Activated CD4-positive, alpha-beta T cell treated with anti-CD3 and anti-CD28 coated beads, Interleukin-2, amount 10 ng/mL, durations not matched to agents 7 days and 5 days (primary cell): ENCODE measurements at places on chromosomes 3 and 15.
A peak's percentile ranks its signal among the peaks of the same experiment; 100 is the strongest.

- DNase-seq: no peak
Observed at GRCh38 chr3:35777563-35778554, 138.5 kb downstream of the ARPP21 start.

GRCh38 chr3:82281205-82281604 lies 519.8 kb upstream of the GBE1 start:
- DNase-seq: no peak

- DNase-seq: no peak
Observed at GRCh38 chr3:58336135-58336882, 3.6 kb downstream of the PXK start.

GRCh38 chr3:139135657-139136056 lies 91.0 kb upstream of the PRR23C start:
- no peak for DNase-seq

GRCh38 chr15:100334456-100334855 lies 7.3 kb downstream of the ADAMTS17 start:
- no peak for DNase-seq

DNA sequence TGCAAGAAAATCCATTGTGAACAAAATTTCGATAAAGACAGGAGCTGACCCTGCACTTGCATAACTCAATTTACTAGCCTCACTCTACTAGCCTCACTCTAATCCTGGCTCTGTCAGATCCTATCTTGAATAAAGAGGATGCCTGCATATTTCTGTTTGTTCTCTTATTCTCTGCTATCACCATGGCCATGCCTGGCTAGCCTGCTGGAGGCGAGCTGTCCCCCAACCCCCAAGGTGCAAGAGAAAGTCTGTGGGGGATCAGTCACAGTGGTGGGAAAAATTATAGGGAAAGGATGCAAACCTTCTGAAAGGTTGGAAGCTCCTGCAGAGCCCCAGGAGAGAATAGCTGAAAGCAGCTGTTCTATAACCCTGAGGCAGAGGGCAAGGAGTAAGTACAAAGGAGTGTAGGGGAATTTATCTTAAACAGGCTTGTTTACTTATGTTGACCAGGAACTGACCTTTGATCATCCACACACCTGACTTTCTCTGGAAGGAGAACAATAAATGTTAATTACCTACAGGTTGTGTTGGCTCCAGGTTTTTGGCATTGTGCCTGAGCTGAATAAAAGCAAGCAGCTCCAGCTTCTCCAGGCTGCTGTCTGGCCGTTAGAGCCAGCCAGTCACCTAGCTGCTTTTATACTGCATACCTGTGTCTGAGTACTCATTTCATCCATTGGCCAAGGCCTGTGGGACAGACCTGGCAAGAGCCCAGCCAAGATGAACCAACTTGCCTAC lies 137.7 kb upstream of the RASGRP1 start:
- no peak for DNase-seq

DNA sequence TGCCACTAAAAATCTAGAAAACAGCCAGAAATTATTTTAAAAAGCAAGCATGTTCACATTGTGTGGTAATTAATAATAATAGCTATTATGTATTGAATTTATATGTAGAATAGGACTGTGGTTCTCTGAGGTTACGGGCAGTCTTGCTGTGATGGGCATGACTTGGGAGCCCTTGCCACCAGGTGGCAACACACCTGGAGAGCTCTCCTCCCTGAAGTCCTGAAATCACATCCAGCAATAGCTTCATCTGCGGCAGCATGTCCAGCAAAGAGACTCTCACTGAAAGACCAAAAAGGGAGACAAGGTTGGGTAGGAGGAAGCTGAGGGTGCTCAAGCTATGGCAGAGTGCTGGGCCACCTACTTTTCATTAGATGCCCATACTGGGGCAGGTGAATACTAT lies 206.8 kb upstream of the IL12A start:
- no peak for DNase-seq

GRCh38 chr3:46546896-46547440 lies 19.1 kb downstream of the LRRC2 start:
- DNase-seq: no peak

DNA sequence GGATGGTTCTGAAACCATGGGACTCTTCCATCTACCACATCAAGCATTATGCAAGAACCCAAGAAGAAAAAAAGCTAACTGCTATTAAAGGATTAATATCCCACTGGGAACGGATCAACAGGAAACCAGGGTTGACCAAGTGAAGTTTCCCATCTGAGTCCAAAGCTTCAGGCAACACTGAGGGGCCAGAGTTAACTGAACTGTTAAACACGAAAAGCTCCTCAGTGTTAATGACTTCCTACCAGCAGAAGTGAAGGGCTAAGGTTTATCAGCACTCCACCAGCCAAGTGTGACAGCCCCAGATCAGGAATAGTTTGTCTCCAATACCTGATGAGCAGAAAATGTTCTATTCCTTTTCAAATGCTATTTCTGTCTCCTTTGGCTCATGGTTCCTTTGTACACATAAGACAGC lies 36.7 kb downstream of the PTPN9 start:
- DNase-seq: no peak

DNA sequence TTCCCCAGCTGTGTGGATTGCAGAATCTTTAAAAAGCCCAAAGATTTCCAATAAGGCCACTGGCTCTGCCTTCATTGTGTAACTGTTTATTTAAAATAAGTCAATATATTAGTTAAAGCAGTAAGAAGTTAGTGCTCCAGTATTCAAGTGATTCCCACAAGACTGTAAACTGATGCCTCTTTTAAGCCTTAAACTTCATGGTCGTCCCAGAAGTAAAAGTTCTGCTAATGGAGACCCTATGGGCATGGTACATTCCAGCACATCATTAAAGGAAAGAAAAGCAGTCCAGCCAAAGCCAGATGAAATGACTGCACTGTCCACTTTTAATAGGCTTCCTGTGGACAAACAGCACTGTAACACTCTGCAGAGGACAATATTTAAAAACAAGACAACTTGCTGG lies 512.6 kb downstream of the MECOM start:
- DNase-seq: no peak

GRCh38 chr15:91849749-91850161 lies 3.8 kb upstream of the SLCO3A1 start:
- peak; percentile 28 for DNase-seq

GRCh38 chr15:71093054-71094024 lies 21.9 kb upstream of the THSD4 start:
- no peak for DNase-seq

- no peak for DNase-seq
Observed at GRCh38 chr3:169029674-169030285, 633.7 kb downstream of the MECOM start.

GRCh38 chr3:188605231-188605630 lies 451.3 kb downstream of the LPP start:
- no peak for DNase-seq

DNA sequence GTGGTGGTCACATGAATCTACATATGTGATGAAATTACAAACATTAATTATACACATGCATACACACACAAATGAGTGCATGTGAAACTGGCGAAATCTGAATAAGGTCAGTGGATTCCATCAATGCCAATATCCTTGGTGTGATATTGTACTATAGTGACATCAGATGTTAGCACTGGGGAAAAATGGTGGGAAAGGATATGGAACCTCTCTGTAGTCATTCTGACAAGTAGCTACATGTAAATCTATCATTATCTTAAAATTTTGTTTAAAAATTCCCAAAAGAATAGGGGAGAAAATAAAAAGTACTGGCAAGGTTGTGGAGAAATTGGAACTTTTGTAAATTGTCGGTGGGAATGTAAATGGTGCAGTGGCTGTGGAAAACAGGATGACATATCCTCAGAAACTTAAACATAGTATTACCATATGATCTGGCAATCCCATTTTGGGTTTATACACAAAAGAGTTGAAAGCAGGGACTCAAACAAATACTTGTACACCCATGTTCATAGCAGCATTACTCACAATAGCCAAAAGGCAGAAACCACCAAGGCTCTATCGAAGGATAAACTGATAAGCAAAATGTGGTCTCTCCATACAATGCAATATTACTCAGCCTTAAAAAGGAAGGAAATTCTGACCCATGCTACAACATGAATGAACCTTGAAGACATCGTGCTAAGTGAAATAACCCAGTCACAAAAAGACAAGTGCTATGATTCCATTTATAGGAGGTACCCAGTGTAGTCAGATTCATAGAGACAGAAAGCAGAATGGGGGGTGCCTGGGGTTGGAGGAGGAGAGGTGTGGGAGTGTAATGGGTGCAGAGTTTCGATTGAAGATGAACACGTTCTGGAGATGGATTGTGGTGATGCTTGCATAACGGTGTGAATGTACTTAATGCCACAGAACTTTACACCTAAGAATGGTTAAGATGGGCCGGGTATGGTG lies 25.3 kb upstream of the HRH1 start:
- no peak for DNase-seq

GRCh38 chr3:58143417-58144055 lies 67.2 kb downstream of the DNASE1L3 start:
- DNase-seq: no peak

DNA sequence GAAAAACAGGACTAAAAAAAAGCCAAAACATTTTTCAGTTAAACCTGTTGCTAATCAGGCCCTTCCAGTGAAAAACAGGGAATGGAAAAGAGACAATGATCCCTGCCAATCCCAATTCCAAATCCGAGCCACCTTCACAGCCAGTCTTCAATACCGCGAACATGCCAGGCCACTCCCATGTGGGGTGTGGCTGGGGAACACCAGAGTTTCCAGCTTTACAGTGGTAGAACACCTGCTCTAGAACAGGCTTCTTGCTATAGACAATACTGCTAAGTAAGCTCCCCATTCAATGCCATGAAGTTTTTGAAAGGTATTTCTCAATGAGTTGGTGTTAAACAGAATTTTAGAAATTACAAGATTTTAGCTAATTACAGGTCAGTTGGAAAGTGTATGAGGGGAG lies 228.3 kb downstream of the ATP8B4 start:
- DNase-seq: no peak

DNA sequence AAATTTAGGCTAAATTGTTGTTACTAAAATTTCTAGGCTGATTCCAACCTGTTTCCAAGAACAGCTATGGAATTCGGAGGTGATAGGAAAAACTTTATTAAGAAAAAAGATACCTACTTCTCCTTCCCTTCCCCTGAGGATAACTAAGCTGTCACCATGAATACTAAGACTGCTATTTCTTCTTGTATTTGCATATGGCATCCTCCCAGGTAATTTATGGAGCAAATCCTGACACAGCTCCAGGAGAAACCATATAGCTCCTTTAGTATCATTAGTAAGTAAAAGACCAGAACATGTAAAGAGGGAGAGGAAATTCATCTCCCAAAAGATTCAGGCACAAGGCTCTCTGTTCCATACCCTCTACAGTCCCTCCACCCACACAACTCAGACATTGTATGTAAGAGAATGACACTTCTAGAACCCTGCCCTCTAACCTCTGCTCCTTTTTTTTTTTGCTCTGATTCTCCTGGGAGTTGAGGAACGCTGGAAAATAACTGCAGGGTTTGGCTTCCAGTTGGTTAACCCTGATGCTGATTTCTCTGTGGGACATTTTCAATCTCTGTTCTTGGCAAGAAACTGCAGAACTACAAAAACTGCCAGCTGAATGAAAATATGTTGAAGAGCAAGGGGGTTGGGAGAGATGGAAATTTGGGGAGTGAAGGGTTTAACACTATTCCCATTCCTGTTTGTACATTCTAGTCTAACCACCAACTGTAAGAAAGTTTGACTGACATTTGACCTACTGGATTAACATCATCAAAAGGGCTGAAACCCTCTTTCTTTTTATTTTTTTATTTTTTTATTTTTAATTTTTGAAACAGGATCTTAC lies 14.2 kb upstream of the MAGI1 start:
- no peak for DNase-seq

GRCh38 chr15:31483986-31484951 lies 157.6 kb downstream of the KLF13 start:
- peak; percentile 56 for DNase-seq

DNA sequence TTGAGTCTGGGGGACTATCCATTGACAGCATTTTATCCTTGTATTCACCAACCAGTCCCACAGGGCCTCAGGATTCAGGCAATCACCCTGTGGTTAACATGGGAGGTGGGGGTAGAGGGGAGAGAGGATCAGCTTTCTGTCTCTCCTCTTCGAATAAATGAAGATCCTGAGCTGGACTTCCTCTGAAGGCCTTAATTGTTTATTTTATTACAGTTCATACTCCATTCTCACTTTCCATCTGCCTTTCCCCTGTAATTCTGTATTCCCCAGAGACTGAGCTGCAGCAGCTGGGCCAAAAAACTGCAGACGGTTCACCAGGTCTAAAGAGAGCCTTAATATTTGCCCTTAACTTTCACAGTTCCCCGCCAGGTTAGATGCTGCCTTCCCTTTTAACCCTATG lies 11.9 kb downstream of the TAGLN3 start:
- DNase-seq: no peak

- DNase-seq: no peak
Observed at GRCh38 chr3:137347817-137348368, 390.1 kb downstream of the IL20RB start.

DNA sequence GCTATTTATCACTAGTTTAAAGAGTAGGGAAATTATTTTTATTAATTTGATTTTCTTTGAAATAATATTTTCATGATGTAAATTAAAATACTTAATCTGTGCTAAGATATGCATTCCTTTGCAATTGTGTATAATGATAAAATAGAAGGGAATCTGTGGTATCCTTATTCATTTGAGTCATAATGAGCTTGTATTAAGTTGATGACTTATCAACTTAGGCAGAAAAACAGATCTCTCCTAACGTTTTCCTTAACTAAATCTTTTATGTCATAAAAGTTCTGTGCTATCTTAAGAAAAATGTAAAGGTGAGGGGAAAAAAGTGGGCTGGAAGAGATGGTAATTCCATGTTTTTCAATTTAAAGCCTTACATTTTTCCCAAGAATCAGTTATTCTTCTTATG lies 1.9 kb downstream of the FGF7 start:
- no peak for DNase-seq

DNA sequence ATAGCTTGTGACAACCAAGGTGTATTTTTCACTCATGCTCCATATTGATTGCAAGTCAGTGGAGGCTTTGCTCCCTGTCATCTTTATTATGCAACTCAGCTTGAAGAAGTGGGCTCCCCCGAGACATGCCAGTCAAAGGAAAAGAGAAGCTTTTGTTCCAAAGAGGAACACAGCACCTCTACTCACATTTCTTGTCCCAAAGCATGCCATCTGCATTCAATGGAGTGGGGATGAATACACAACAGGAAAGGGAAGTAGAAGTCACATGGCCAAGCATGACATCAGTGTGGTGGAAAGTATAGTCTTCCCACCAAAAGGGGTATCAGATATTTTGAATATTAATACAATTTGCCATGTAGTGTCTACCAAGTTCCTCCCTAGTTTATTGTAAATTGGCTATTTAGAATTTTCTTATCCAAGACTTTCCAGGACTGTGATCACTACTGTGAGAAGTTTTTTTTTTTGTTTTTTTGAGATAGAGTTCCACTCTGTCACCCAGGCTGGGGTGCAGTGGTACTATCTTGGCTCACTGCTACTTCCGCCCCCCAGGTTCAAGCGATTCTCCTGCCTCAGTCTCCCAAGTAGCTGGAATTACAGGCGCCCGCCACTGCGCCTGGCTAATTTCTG lies 114.5 kb downstream of the GMPS start:
- no peak for DNase-seq

- no peak for DNase-seq
Observed at GRCh38 chr3:138845771-138846173, 11.0 kb upstream of the PIK3CB start.

GRCh38 chr3:49469037-49469935 lies 781 bp upstream of the DAG1 start:
- DNase-seq: no peak

GRCh38 chr3:190261740-190262139 lies 60.5 kb downstream of the CLDN1 start:
- DNase-seq: no peak
